ENCODE measurements at places on chromosomes 3 and 15.

DNA sequence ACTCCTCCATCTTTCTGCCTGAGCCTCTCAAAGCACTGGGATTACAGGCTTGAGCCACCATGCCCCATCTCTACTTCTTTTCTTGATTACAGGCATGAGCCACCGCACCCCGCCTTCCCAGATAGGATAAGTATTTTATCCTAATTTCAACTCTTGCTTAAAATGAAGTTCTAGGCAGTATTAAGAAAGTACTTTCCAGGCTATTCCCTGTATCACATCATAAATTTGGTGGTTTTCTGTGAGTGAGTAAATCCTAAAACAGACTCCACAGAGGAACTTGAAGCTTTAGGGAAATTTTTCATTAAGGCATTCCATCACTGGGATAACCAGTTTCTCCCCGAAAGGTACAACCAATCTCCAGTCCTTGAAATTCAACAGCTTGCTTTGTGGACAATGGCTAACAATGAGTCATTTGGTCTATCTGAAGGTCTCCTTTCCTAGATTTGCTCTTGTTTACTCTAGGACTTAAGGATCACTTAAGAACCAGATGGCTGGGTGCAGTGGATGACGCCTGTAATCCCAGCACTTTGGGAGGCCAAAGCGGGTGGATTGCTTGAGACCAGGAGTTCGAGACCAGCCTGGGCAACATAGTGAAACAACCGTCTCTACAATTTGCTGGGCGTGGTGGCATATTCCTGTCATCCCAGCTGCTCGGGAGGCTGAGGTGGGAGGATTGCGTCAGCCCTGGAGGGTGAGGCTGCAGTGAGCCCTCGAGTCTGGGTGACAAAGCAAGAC lies 49.7 kb upstream of the SKIL start:
- no peak for DNase-seq

DNA sequence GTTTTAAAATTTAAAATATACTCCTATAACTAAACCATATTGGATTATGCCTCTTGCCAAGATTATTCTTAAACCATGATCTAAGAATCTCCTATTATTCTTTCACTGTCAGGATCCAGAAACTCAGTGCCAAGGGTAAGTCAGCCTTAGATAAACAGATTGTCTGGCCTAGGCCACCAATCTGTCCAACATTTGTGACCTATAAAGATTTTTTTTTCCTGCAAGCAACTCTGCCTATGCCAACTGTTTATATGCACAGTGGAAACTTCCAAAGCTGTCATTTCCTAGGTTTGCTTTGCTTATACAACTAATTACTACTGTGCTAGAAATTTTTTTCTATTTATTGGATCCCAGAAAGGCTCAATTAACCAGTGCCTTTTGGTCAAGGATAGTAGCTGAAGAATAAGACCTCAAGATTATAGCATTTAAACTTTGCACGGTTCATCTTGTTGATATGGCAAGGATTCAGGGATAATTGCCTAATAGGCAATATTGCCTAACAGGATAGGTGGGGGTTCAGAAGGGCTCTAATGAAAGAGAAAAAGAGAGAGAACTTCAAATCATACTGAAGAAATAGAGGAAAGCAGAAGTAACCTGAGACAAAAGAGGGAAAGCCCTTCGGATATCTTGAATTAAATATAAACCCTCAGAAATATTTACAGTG lies 22.8 kb downstream of the GAP43 start:
- DNase-seq = no peak

- DNase-seq = no peak
These were observed 583.0 kb upstream of the ROBO1 start for GRCh38 chr3:80350771-80351170.

GRCh38 chr3:150773616-150774192 lies 10.7 kb upstream of the SIAH2 start:
- no peak for DNase-seq

Data from C1 segment of cervical spinal cord (tissue), 14 donors.